ENCODE measurements at places on chromosomes 4 and X. TPM values are rescaled to one million over a fixed set of nuclear protein-coding genes. Genes with fewer than 3 reads are reported as not detected.

Gene UGT2B15
- total RNA-seq: not detected

Gene HOPX
- 1.8 TPM for total RNA-seq

Gene ZBTB49
- total RNA-seq: 3.6 TPM

Gene FAM236A
- total RNA-seq: not detected

Gene CHM
- 21.5 TPM for total RNA-seq

Gene EDNRA
- total RNA-seq: 26.1 TPM

Gene EGF
- total RNA-seq: 0.10 TPM

Gene VEGFD
- not detected for total RNA-seq

Gene HSD17B13
- not detected for total RNA-seq

Gene MED28
- total RNA-seq: 6.0 TPM

Gene ADH4
- total RNA-seq: not detected

DNA sequence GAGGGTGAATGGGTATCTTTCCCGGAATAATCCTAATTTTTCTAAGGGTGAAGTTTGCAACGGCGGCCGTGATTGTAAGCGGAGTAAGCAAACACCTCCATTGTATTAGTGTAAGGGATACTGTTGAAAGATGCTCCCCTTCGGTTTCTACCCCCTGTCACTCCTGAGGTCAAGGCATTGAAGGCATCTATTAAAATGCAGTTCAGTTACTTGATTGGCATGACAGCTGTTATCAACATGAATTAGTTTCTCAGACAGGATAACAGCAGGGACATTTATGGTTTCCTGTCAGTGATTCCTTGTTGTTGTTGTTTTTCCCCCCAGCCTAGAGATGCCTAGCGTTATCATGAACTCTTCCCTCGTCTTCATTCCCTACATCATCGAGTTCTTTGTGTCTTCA, 552 bp downstream of the SLC25A14 start:
- no peak for DNase-seq

- no peak for DNase-seq
These were observed 249.6 kb downstream of the DHRSX start for GRCh38 chrX:2251211-2251610.

GRCh38 chrX:47633689-47634590, 4.2 kb upstream of the CFP start:
- DNase-seq: no peak

- no peak for DNase-seq
These were observed 82.6 kb upstream of the ANK2 start for GRCh38 chr4:112966701-112967488.

DNA sequence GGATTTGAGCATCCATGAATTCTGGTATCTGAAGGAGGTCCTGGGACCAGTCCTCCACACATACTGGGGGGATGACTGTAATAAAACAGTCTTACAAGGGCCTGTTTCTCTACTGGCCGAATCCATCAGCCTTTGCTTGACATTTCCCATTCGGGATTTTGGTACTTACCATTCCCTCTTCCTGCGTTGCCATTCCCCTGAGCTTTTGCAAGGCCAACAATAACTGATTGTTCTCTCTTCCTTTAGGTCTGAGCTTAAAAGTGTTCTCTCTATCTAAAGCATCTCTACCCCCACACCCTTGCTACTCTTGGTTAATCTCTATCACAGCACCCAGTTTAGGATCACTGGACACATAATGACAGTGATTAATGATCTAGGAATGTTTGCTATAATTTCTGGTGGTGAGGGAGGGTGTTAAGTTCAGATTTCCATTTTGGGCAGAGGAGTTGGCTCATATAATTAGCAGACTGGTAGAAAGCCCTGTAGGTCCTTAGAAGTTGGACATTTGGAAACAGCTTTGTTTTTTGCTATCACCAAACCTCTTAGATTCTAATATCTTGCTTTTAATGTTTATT, 29.4 kb downstream of the TMA16 start:
- DNase-seq: no peak

- no peak for DNase-seq
These were observed 111.3 kb upstream of the LNX1 start for GRCh38 chr4:53702334-53703266.

- DNase-seq: no peak
These were observed 68.3 kb upstream of the CNKSR2 start for GRCh38 chrX:21305799-21306336.

DNA sequence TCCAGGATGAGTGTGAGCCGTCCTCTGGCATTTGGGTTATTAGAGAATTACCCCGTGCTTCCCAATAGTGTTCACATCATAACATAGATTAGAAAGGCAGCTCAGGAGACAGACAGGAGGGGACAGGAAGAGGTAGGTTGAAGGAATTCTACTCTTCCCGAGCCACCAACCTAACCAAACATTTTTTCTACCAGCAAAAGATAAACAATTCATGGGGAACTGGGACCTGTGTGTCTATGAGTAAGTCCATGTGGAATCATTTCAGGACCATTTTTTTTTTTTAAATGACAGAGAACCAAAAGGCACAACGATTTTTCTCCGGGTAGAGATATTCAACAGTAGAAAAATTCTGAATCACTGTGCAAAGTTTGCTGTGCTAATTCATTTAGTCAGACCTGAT, 174.2 kb upstream of the ETNPPL start:
- no peak for DNase-seq

- DNase-seq: no peak
These were observed 8.0 kb downstream of the IBSP start for GRCh38 chr4:87807402-87807801.

DNA sequence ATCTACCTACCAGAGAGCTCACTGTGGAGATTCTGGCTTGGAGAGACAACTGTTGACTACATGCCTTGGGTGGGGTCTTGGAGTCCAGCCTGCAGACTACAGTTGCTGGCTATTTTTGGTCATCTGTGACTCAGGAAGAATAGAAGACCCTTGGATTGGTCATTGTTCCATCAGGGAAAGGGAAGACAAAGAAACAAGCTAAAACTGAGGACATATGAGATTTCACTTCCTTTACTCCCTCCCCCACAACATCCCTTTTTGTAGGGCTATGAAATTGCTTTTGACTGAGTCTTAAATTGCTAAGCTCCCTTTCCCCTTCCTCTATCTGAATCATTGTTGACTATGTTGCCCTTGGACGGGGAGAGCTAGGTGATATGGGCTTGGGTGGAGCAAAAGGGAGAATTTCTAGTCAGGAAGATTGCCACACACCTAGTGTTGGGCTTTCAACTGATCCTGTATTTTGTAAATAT, 11.7 kb downstream of the MSN start:
- DNase-seq: peak; percentile 55

GRCh38 chr4:96052827-96053226, 212.9 kb downstream of the PDHA2 start:
- DNase-seq: no peak

DNA sequence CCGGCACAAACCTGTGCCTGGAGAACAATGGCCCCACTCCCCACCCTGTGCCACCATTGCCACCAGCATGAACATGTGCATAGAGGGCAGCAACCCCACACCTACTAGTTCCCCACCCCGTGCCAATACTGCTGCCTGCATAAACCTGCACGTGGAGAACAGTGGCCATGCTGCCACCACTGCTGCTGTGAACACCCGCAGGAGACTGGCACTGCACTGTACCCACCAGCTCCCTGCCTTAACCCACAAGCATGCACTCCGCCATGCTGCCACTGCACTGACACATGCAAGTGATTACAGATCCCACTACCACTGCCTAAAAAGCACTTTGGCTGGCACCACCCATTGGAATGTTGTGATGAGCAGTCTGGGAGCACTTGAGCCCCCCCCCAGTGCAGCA, 77.3 kb downstream of the NAA11 start:
- DNase-seq: no peak

DNA sequence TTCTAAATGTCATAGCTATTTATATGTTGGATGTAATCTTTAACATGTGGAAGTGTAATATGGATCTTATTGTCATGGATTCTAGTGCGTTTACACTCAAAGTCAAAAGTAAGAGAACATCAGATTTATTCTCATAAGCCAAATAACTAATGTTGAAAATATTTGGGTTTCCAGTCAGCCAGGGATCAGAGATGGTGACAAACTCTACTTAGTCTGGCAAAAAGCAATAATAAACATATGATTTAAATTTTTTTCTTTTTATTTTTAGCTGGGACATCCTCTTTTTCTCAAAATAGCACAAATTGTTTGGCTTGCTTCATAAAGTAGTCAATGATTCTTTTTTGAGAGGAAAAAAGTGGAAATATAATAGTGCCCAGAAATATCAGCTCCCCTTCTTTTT, 392.3 kb downstream of the ARHGAP24 start:
- DNase-seq: no peak
